Stimulated activated CD8-positive, alpha-beta memory T cell treated with anti-CD3 and anti-CD28 coated beads, Interleukin-15, amount 100 ng/mL, for 24 hours (primary cell): ENCODE measurements at places on chromosomes 3 and 15.

- no peak for DNase-seq
Observed at GRCh38 chr3:57158813-57159738, 6.1 kb downstream of the IL17RD start.

- DNase-seq, result no peak
Observed at GRCh38 chr3:196009456-196009855, 72.4 kb downstream of the TFRC start.

DNA sequence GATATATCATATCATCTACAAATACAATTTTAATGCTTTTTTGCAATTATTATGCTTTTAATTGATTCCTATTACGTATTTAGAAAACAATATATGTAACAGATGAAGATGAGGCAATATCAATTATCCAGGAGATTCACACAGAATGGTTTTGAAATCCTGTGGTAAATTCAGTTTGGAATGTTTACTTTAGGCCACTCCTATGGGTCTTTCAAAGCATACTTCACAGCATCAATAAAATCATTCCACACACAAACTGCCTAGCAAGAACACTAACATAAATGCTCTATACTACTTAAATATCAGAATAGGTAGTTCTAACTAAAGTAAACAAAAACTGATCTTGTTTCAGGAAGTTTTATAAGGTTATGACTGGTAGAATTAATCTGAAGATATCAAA, 90.5 kb downstream of the FAM227B start:
- DNase-seq, result no peak

DNA sequence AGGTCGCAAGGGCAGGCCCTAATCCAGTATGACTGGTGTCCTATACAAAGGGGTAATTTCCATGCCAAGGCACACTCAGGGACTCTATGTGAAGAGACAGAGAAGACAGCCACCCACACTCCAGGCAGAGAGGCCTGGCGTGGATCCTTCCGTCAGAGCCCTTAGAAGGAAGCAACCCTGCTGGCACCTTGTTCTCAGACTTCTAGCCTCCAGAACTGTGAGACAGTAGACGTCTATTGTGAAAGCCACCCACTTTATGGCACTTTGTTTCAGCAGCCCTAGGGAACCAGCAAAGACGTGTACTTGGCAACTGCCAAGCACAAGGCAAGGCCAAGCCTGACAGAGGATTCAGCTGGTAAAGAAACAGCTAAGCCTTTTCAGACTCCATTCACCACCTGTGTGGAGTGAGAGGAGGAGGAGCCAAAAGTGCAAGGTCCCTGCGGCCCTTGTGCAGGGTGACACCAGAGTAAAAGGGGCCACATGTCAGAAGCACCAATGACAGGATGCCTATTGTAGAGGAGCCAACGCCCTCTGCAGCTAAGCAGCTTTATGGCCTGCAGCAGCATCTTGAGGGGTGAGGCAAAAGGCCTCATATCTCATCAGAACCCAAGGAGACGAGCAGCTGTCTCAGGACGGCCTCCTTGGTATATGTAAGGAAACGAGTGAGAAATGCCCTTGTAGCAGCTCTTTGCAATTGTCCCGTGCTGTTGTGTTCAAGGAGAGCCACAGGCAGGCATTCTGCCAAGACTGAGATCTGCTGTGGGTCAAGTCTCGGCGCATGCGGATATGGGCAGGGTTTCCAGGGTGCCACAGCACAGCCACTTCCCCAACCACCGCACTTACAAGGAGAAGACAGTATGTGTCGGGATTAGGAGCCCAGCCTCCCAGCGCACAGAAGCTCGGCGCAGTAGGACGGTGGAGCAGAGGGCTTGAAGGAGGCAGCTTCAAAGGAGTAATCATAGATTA, 121.5 kb upstream of the LIPC start:
- DNase-seq, result no peak

DNA sequence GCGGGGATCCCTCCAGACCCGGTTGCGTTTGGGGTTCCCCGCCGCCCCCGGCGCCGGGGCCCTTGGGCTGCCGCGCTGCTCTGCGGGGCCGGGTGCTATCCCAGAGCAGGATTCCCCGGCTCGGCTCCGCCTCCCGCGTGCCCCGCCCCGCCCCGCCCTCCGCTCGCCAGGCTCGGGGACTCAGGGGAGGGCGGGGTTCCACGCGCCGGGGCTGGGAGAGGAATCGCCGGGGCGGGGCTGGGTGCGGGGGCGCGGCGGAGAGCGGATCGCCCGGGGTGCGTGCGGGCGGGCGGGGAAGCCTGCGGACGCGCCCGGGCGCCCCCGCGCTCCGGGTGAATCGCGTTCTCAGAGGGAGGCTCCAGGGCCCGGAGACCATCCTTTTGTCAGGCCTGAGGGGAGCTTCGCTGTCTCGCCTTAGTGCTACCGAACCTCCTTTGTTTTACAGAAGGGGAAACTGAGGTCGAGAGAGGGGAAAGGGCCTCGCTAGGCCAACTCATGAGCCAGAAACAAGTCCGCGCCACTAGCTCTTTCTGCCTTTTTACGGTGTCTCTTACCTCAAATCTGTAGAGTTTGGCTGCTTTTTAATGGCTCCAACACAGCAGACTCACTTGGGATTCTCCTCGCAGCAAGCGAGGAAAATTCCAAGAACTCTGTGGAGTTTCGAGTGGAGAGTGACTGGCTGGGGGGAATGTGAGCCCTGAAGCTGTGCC, at the start of gene TMEM158:
TSS of gene TMEM158 (minus strand) at position 82 of the 710 bp plus-strand sequence. CDS start 260 bp downstream, outside the sequence.
- peak; percentile 59 for DNase-seq

GRCh38 chr15:49870472-49870871, 248.6 kb downstream of the ATP8B4 start:
- DNase-seq, result no peak

DNA sequence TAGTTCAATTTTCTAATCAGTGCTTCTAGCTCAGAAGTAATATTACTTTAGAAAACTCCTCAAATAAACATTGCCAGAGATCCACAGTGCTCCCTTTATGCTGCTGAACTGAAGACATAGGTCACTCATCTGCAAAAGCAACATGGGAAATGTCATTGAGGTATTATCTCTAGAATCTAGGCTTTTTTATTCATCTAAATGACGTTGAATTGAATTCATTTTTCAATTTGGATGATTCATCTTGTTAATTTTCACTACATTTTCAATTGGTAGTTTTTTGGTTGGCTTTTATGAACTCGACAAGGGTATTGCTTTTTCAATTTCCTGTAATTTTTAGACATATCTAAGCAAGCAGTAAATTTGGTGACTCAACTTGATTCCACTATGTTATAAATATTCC, 275.4 kb downstream of the NFKBIZ start:
- DNase-seq, result no peak

DNA sequence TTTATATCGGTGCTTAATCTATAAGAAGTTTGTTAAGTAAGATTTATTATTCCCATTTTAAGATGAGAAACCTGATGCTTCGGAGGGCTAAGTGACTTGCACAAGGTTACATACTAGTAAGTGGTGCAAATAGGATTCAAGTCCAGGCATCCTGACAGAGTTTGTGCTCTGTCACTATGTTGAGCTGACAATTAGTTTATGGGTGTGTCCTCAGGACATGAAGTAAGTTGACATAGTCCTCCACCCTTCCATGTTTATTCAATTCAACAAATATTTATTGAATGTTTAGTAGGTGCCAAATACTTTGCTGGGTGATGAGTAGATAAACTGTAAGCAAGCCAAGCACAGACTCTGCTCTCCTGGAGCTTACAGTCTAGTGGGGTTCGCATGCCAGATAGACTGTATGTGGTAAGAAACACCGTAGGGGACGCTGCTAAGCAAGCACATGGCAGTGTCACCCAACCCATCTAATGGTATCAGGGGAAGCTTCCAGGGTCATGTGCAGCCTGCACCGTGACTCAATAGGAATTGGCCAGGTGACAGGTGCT, 342.7 kb upstream of the SATB1 start:
- no peak for DNase-seq

DNA sequence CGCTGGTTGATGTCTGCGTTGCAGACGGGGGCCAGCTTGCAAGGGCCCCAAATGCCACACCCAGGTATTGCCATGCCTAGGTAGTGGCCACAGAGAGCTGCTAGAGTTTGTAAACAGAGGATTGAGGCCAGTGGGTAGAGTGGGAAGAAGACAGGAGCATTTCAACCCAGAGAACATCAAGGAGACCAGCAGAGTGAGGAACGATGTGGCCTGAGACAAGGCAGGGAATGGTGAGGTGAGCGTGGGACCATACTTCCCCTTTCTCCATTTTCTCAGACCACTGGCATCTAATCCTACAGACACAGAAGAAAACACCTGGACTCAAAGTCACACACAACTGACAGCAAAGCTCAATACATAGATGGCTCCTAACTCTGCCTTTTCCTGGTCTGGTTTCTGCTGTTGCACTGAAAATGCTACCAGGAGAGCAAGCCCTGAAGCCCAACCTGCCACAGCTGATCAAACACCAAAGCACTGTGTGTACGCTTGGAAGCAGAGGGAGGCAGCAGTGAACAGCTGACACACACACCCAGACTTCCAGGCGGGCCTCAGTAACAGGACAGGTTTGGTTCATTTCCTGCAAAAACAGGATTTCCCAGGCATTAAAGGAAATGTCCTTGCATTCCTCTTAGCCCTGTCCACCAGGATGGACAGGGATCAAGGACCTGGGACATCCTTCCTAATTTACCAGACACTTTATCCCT, 1.6 kb downstream of the FAM174B start:
- no peak for DNase-seq

GRCh38 chr3:37940242-37940908, 50.2 kb upstream of the VILL start:
- DNase-seq, result no peak

- DNase-seq, result no peak
Observed at GRCh38 chr3:165642761-165643420, 194.3 kb downstream of the BCHE start.

DNA sequence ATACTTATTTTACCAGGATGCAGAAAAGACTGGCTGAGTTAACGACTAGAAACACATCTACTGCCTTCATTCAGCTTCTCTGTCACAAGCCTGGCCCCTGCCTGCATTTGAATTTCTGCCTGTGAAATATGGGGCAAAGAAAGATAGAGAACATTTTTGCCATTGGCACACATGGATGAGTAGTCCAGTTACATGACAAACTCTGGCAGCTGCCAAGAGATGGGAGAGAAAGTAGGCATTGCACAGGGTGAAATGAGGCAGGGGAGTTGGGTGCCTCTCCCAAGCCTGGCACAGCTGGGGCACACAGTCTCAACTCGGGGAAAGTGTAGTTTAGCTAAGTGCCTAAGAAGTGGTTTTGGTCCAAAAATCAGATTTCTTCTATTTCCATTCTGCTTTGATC, 24.0 kb downstream of the ANXA2 start:
- DNase-seq, result no peak

GRCh38 chr3:132817646-132818177, 95.5 kb upstream of the NPHP3 start:
- DNase-seq, result no peak
